Activated naive CD8-positive, alpha-beta T cell treated with anti-CD3 and anti-CD28 coated beads for 36 hours (primary cell): ENCODE measurements at places on chromosomes 7 and 10. TPM values are rescaled to one million over a fixed set of nuclear protein-coding genes. Genes with fewer than 3 reads are reported as not detected.

DNA sequence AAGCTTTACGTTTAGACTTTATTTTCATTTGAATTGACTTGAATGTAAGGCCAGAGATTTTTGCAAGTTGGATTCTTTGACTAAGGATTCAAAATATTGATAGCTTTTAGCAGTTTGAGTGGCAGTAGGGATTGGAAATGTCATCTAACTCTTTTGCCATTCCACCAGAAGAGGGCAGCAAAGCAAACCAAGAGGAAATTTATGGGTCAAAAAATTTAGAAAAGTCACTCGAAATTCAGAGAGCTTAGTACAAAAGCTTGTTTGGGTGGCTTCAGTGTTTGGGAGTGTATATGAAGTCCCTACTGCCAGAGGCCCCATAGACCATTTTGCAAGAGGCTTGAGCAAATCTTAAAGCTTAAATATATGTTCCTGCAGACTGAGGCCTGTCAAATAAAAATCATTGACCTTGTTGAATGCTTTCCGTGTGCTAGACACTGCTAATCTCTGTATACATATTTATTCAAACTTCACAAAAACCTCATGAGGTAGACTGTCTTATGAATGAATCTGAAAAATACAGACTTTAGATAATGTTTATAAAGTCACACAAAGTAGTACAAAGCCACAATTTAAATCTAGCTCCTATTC lies 44.6 kb upstream of the RSBN1L start:
- no peaks in the 10 kb centered on the region for H3K27me3 ChIP-seq
- no peaks in the 10 kb centered on the region for H3K36me3 ChIP-seq
- no peak for DNase-seq
- no peak overlapping the region for H3K4me3 ChIP-seq

GRCh38 chr7:20562461-20562860 lies 53.0 kb upstream of the ABCB5 start:
- H3K36me3 ChIP-seq: no peaks in the 10 kb centered on the region
- no peaks in the 10 kb centered on the region for H3K27me3 ChIP-seq
- H3K4me3 ChIP-seq: no peak overlapping the region
- no peaks in the 10 kb centered on the region for H3K4me1 ChIP-seq
- DNase-seq: no peak

DNA sequence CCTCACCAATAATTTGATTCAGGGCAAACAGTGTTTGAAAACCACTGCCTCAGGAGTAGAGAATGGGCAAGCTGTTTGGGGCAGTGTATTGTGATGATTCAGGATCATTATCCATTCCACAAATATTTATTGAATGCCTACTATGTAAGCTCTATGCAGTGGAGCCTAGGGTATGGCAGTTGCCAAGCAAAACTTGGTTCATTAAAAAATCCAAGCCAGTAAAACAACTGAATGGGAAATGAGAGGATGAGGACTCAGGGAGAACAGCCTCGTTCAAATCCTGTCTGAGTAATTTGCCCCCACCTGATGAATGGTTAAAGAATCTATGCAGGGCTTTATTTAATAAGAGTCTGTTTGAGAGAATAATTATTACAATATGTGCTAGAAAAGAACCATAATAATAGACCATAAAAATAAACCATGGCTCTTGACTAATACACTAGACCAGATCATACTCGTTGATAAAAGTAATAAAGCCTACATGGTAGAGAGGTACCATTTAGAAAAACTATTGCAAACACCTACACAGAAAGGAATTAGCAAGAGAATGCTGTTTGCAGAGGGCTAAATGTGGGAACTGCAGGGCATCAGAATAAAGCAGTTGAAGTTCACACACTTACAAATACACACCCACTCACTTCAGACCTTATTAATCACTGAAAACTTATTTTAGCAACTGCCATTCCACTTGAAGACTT lies 71.7 kb downstream of the CREB5 start:
- no peak overlapping the region for H3K4me3 ChIP-seq
- no peak overlapping the region for H3K27ac ChIP-seq
- H3K36me3 ChIP-seq: no peaks in the 10 kb centered on the region

DNA sequence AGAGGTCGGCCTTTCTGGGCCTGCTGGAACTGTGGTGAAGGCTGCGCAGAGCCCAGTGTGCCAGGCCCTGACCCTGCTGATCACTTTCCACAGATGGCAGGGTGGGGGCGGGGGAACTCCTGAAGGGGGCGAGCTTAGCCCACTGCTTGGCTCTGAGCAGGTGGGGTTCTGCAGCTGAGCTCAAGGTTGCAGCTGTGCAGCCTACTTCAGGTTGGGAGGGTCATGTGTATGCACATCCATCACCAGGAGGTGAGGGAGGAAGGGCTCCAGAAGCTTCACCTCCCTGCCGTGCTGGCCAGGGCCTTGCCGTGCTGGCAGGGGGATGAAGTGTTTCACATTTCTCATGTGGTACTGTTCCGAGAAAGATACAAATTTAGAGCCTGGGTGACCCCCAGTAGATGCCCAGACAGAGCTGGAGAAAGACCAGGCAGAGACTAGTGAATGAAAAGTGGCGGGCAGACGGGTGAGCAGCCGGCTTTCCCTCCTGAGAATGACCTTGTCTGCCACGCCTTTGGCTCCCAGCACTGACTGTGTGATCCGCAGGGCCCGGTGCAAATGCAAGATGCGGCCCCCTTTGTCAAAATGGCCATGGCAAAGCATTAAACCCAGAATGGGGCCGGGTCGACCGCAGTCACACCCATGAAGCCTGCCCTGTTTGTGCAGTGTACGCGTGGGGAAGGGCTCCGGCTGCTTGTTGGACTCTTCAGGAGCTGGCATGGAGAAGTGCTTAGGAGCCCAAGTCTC lies 25.2 kb downstream of the FAM241B start:
- no peak for DNase-seq
- H3K4me1 ChIP-seq: peaks cover 13% of the 10 kb centered on the region
- H3K27me3 ChIP-seq: peaks cover 24% of the 10 kb centered on the region
- no peak overlapping the region for H3K4me3 ChIP-seq
- H3K36me3 ChIP-seq: no peaks in the 10 kb centered on the region
- H3K27ac ChIP-seq: no peak overlapping the region

- no peak overlapping the region for H3K4me3 ChIP-seq
- H3K4me1 ChIP-seq: no peaks in the 10 kb centered on the region
- H3K27ac ChIP-seq: no peak overlapping the region
Observed at GRCh38 chr10:10797513-10797912, 220.2 kb upstream of the CELF2 start.

DNA sequence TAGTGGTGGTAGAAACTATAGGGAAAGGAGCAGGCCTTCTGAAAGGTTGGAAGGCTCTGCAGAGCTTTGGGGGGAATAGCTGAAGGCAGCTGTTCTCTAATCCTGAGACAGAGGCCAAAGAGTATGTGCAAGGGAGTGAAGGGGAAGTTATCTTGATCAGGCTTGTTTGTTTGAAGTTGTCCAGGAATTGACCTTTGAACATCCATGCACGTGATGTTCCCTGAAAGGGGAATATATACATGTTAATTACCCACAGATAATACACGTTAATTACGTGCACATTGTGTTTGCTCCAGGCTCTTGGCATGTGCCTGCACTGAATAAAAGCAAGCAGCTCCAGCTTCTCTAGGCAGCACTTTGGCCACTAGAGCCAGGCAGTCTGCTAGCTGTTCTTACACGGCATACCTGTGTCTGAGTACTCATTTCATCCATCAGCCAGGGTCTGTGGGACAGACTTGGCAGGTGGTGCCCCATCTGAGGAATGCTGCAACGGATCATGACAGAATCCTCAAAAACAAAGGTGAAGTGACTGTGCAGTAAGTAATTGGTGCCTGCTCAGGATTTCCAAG lies 18.0 kb upstream of the STARD3NL start:
- H3K27ac ChIP-seq: no peak overlapping the region
- H3K36me3 ChIP-seq: peaks cover 2% of the 10 kb centered on the region
- peaks cover 2% of the 10 kb centered on the region for H3K4me1 ChIP-seq

GRCh38 chr7:90210981-90211380 lies 559 bp upstream of the STEAP2 start:
- H3K4me1 ChIP-seq: peaks cover 2% of the 10 kb centered on the region
- H3K36me3 ChIP-seq: no peaks in the 10 kb centered on the region
- peaks cover 28% of the 10 kb centered on the region for H3K27me3 ChIP-seq
- no peak for DNase-seq
- peak overlapping the region; percentile 62 for H3K4me3 ChIP-seq

GRCh38 chr10:46311501-46311951 lies 24.7 kb downstream of the ANTXRL start:
- no peaks in the 10 kb centered on the region for H3K4me1 ChIP-seq
- H3K27me3 ChIP-seq: no peaks in the 10 kb centered on the region
- H3K27ac ChIP-seq: no peak overlapping the region
- DNase-seq: no peak
- H3K4me3 ChIP-seq: no peak overlapping the region
- H3K36me3 ChIP-seq: no peaks in the 10 kb centered on the region

DNA sequence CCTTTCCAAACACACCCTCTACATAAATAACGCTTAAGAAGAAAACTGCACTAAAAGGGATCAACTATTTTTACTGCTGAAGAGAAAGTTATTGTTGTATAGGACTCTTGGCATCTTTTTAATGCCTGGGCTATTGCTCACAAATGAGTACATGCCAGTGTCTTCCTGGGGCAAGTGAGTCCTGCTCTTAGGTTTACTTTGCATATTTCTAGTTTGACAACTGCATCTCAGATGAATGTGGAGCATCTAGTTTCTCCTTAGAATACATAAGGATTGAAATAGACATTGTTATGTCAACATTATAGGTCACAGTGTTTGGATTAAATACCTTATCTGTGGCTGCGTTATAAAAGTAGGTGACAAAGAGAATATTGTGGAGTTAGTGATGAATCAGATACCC lies 44.5 kb downstream of the PSMC2 start:
- H3K36me3 ChIP-seq: no peaks in the 10 kb centered on the region
- no peaks in the 10 kb centered on the region for H3K4me1 ChIP-seq
- no peak overlapping the region for H3K27ac ChIP-seq
- H3K27me3 ChIP-seq: no peaks in the 10 kb centered on the region
- no peak overlapping the region for H3K4me3 ChIP-seq

- no peak for DNase-seq
- no peaks in the 10 kb centered on the region for H3K4me1 ChIP-seq
- peaks cover 19% of the 10 kb centered on the region for H3K27me3 ChIP-seq
- no peaks in the 10 kb centered on the region for H3K36me3 ChIP-seq
- H3K27ac ChIP-seq: no peak overlapping the region
- H3K4me3 ChIP-seq: no peak overlapping the region
Observed at GRCh38 chr10:131872011-131872826, 28.6 kb upstream of the PPP2R2D start.

GRCh38 chr7:124779194-124779593 lies 13.6 kb upstream of the GPR37 start:
- DNase-seq: no peak
- no peaks in the 10 kb centered on the region for H3K4me1 ChIP-seq
- H3K4me3 ChIP-seq: no peak overlapping the region
- H3K27me3 ChIP-seq: peaks cover 11% of the 10 kb centered on the region
- H3K27ac ChIP-seq: no peak overlapping the region
- H3K36me3 ChIP-seq: no peaks in the 10 kb centered on the region

DNA sequence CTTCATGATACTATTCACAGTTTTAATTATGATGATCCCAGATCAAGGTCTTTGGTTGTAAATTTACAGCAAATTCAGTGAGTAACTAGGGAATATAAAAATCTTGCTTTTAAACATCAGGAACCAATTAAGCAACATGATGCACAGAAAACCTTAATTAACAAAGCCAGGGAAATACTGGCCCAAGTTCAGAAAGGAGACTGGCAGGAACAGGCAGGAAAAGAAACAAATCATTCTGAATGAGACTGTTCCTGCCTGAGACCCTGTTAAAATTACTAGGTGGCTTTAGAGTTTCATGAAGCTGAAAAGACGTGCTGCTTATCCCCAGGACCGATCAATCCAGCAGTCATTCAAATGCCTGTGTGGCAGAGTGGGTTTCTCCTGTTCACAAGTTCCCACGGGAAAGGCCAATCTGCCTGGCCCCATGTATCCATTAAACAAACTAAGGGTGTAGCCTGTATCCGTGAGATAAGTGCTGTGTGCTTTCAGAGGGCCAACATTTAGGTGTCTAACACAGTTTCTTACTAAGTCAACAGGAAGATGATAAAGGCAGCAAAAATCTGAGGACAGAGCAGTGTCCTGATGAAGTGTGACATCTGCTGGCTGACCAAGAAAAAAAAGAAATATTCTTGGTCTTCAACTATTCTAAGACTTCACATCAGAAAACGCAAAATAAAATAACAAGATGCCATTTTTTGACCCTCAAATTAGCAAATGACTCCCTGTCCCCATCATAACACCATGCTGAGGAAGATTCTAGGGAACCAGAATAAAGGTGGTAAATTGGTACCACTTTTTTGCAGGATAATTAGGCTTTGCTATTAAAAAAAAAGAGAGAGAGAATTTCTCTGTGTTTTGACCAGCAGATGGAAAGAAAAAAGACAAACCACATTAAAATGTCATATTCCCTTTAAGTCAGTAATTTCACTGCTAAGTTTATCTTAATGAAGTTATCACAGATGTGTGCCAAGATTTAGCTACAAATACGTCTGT lies 34.2 kb downstream of the PUS7 start:
- peaks cover 27% of the 10 kb centered on the region for H3K36me3 ChIP-seq
- DNase-seq: no peak
- no peak overlapping the region for H3K4me3 ChIP-seq

DNA sequence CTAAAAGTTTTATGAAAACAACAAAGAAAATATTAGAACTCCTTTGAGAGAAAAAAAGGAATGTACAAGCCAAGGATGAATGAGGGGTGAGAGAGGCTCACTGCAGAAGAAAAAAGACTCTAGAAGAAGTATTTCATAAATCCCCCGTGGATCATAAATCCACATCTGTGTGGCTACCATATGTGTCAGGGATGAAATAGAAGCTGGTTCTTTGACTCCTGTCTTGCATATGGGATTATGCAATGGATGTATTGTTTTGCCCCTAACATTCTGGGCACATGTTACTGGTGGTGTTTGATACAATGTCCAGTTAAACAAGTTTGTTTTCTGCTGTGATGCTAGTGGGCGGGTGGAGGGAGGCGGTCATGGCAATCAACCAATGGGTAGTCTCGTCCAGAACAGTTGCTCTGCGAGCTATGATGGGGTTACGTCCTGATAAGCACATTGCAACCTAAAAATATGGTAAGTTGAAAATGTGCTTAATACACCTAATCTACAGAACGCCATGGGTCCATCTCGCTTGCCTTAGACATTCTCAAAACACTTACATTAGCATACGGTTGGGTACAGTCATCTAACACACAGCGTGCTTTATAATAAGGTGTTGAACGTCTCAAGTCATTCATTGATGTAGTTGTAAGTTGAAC lies 34.1 kb upstream of the PITRM1 start:
- no peak overlapping the region for H3K27ac ChIP-seq
- no peak overlapping the region for H3K4me3 ChIP-seq
- no peaks in the 10 kb centered on the region for H3K36me3 ChIP-seq
- DNase-seq: no peak

GRCh38 chr7:84477786-84478478 lies 283.3 kb upstream of the SEMA3A start:
- no peaks in the 10 kb centered on the region for H3K36me3 ChIP-seq
- no peak overlapping the region for H3K4me3 ChIP-seq

GRCh38 chr7:140375892-140376730 lies 22.2 kb downstream of the SLC37A3 start:
- H3K4me1 ChIP-seq: peaks cover 26% of the 10 kb centered on the region
- H3K27ac ChIP-seq: peak overlapping the region; percentile 90
- peak overlapping the region; percentile 66 for H3K4me3 ChIP-seq
- H3K27me3 ChIP-seq: no peaks in the 10 kb centered on the region
- peaks cover 27% of the 10 kb centered on the region for H3K36me3 ChIP-seq

- H3K4me3 ChIP-seq: no peak overlapping the region
- no peaks in the 10 kb centered on the region for H3K36me3 ChIP-seq
- H3K27me3 ChIP-seq: peaks cover 3% of the 10 kb centered on the region
- H3K27ac ChIP-seq: no peak overlapping the region
Observed at GRCh38 chr7:91571601-91572000, 307.4 kb downstream of the FZD1 start.

The SEMA3D gene
- total RNA-seq: not detected

The SLC39A12 gene
- not detected for total RNA-seq

The RSPH10B gene
- total RNA-seq: not detected

The TRIM73 gene
- total RNA-seq: 1.1 TPM

The GJC3 gene
- 0.52 TPM for total RNA-seq

The AOC1 gene
- not detected for total RNA-seq

The OR2A12 gene
- total RNA-seq: not detected

The HOXA11 gene
- total RNA-seq: not detected

The WDR11 gene
- 34.4 TPM for total RNA-seq
